ENCODE measurements at places on chromosomes 13 and 19. TPM values are rescaled to one million over a fixed set of nuclear protein-coding genes. Genes with fewer than 3 reads are reported as not detected.
A peak's percentile ranks its signal among the peaks of the same experiment; 100 is the strongest.

DNA sequence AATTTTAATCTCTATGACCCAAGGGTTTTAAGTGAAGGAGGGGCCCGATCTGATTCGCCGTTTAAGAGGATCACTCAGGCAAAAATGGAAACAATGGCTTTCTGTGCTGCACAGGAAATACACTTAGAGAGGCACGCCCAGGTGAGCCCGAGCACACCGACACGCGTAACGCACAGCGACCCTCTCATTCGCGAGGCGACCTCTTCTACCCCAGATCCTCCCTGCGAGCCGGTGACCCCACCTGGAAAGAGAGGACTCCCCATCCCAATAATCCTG lies 216 bp downstream of the SH2D3A start:
- no peaks in the 10 kb centered on the region for H3K27me3 ChIP-seq
- peaks cover 6% of the 10 kb centered on the region for H3K36me3 ChIP-seq
- peaks cover 31% of the 10 kb centered on the region for H3K4me1 ChIP-seq
- DNase-seq: peak; percentile 90
- H3K27ac ChIP-seq: peak overlapping the region; percentile 95

GRCh38 chr19:50657712-50658440 lies 8.6 kb downstream of the C19orf81 start:
- H3K36me3 ChIP-seq: no peaks in the 10 kb centered on the region
- H3K4me3 ChIP-seq: peak overlapping the region; percentile 62
- peaks cover 21% of the 10 kb centered on the region for H3K27me3 ChIP-seq
- peak; percentile 98 for DNase-seq
- H3K4me1 ChIP-seq: peaks cover 12% of the 10 kb centered on the region
- H3K27ac ChIP-seq: no peak overlapping the region

GRCh38 chr13:98556968-98557631 lies 19.8 kb downstream of the STK24 start:
- H3K27me3 ChIP-seq: no peaks in the 10 kb centered on the region
- peaks cover 5% of the 10 kb centered on the region for H3K4me1 ChIP-seq
- H3K27ac ChIP-seq: no peak overlapping the region

The TEX101 gene
- not detected for total RNA-seq

The STK11 gene
- 93.0 TPM for total RNA-seq
